Activated CD4-positive, alpha-beta T cell treated with anti-CD3 and anti-CD28 coated beads for 1 hour (primary cell): ENCODE measurements at places on chromosomes 5 and 9.

- no peak for DNase-seq
These were observed 638.1 kb downstream of the ACTL7B start for GRCh38 chr9:108217431-108218349.

DNA sequence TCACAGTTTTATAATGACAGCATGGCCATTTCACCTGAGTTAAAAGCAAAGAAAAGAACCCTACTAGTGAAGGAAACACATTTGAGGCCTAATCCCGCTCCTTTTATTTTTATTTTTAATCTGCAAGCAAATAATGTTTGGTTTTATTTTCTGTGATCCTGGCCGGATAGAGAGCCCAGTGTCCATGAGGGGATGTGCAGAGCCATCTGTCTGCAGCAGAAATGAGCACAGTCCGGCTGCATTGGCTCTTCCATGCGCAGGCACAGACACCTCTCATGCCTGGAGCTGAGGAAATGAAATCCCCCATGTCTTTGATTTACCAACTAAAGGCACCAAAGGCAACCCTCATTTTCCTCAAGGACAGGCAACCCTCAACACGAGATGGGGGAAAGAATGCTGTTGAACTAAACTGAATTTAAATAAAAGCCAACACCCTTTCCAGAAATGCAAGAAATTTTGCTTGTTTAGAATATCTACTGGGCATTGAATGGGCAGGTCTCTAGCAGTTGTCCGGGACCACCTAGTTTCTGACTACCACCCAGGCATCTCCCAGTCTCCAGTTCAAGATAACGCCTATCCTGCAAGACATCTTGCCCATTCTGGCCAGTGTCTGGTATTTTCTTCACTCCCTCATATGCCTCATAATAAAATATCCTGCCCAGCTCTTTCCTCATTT, 47.9 kb upstream of the SEMA6A start:
- DNase-seq: no peak

DNA sequence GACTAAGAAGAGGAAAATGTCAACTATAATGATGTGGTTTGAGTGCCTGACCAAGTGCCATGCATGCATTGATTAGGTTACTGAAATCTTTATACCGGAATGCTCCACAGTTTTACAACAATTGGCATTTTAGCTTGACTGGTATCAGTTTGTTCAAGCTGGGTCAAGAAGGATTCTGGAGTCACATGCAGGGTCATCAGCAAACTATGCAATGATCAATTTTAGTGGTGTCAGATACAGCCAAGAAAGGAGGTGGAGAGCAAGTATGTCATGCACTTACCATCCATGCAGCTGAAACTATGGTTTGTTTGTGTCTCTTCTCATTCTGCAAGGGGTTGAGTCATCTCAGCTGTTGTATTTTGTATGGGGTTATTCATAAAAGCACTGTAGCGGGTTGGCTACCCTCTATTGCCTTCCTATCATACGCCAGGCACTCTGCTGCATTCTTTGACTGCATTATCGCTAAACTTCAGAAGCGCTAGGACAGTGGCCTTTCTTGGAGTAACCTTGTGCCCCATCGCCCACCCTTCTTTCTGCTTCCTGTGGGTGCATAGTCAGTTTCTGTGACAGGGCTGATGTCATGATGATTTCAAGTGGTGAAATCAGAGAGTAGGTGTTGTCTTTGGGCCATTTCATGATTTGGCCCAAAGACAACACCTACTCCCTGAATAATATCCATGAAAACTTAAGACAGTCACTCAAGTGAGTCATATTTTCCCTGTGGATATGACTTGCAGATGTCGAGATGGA, 145.4 kb downstream of the MTX3 start:
- DNase-seq: no peak

GRCh38 chr5:139761501-139761900, 34.1 kb upstream of the PSD2 start:
- no peak for DNase-seq

DNA sequence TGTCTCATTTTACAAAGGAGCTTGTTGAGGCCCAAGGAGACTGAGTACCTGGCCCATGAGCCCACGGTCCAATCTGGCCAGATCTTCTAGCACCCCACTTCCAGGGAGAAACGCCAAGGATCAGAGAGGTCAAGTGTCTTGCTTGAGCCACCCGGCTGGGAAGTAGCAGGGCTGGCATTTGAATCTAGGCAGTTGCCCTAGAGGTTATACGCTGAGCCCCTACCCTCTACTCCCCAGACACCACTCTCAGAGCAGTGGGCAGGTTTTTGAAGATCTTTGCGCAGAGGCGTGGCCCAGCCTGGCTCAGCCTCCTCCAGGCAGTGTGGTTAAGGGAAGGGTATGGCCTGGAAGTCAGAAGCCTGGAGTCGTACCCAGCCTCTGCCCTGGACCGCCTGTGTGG, 5.8 kb upstream of the NUP214 start:
- DNase-seq: no peak

DNA sequence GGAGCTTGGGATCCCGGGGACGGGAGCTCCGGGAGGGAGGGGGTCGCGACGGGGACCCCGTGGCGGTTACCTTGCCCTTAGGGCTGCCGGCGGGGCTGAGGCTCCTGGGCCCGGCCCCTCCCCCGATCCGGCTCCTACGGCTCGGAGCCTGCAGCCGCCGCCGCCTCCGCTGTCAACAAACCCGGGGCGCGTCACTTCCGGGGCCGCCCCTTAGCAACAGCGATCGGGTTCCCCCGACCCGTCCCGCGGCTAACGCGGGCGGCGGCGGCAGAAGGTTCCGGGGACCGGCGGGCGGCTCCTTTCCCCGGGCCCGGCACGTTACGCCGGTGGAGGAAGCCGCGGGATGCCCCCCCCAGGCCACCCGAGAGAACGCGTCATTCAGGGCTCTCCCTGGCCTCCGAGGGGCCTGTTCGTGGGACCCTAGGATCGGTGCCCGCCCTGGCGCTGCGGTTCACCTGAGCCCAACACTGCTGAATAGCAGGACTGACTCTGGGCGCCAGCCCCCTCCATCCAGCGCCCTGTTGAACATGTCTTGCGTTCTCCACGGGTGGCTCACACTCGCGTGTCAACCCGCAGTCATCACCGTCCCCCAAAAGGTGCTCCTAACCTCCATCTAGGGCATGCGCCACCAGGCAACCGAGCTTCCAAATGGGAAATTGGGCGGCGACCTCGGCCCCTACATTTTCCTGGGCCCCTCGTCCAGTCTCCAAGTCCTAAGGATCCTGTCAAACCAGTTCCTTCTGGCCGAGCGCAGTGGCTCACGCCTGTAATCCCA, at the start of gene ZER1:
TSS of gene ZER1 (minus strand) at position 183 of the 775 bp plus-strand sequence. CDS start 16,362 bp downstream, outside the sequence.
- peak; percentile 91 for DNase-seq

GRCh38 chr5:90294604-90295003, 115.0 kb downstream of the CETN3 start:
- DNase-seq: no peak

DNA sequence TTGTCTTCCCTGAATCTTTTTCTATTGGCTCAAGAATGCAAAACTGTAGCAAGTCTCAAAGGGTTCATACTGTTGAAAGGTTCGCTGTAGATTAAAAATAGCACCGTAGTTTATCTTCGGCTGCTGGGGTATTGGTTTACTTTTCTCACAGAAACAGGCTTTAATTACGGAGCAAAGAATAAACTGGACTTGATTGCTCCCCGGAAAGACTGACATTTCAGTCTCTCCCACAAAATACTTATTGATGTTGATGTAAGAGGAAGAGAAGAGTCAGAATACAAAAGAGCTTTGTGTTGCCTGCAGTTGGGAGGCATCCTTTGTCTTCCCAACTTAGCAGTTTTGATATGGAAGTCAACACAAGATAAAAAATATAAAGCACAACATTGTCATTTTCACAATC, 183.9 kb upstream of the DMAC1 start:
- DNase-seq: no peak

DNA sequence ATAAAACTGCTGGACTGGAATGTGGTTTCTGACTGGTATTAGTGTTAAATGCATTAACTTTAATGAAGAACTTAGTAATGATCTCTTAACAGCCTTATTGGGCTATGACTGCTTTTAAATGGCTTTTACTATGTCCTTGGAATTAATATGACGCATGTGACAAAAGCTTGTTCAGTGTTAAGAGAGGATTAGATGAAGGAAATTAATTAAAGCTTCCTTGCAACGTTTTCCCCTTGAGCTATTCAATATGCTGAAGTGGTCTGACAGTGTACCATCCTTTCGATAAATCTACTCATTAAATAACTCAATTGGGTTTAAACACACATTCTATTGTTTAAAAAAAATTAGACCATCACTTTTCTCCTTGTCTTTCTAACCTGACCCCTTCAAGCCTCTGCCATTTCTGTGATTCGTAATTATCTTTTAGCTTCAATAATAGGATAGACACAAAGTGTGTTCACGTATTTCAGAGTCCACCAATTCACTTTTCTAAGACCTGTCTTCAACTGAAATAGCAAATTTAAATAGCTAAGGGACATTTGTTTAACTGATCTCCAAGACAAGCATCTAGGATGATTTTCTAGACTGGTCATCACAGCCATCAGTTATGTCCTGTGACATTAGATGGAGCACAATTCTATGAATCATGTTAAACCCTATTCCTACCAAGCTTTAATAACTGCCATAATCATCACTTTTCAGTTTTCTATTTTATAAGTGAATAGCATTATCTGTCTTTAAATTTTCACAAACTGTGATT, 1258.0 kb upstream of the CDH9 start:
- no peak for DNase-seq

DNA sequence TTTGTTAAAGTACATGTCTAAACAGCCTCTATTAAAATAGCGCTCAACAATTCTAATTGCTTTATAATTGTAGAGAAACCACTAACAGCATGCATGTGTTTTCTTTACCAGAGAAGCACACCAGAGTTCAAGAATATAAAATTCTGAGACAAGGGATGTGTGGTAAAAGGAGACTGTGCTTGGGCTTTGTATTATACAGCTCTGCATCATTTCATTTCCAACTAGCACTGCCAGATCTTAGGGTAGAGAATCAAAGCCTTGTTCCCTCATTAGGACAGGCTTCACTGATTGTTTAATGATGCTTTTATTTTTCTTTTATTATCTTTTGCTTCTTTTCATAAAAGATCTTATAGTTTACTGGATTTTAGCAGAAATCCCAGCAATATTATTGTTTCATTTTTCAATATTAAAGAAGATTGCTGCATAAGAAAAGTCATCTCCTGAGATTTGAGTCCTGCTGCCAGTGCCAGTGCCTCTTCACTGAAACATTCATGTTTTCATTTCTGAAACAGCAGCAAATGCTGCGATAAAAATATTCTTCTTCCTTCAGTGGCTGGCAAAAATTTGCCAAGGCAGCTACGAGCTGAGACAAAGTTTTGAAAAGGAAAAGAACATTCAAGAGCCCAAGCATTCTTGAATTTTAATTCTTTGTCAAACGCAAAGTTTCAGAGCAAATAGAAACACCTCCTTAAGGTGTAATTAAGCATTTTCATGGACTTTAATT, 491.0 kb upstream of the PIK3R1 start:
- DNase-seq: no peak

DNA sequence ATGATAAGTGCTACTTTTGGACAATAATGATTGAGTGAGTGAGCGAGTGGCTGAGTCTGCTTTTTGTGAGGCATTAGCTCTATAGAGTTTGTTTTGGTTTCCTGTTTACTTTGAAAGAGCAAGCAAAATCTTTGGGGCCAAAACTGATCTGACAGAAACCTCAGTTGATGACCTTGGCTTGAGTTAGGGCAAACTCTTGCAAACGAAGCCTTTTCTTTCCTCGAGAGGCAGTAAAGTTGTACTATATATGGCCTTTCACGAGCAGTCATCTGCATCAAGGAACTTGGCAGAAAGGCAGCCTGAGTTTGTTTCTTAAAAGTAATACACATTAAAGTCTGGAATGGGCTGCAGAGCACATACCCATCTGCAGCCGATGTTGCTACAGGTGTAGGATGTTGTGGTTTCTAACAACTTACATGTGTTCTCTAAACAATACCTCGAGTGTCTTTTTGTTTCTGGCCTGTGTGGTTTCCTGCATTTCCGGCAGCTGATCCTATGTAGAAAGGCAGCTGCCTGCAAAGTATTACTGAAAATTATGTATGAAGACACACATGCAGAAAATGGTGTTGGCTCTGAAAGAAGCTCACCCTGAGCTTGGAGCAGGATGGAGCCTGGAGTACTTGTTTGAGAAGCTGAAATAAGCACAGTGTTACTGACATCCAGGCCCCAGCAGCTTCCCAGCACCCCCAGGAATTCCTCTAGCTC, 60.8 kb downstream of the FOXD1 start:
- no peak for DNase-seq

DNA sequence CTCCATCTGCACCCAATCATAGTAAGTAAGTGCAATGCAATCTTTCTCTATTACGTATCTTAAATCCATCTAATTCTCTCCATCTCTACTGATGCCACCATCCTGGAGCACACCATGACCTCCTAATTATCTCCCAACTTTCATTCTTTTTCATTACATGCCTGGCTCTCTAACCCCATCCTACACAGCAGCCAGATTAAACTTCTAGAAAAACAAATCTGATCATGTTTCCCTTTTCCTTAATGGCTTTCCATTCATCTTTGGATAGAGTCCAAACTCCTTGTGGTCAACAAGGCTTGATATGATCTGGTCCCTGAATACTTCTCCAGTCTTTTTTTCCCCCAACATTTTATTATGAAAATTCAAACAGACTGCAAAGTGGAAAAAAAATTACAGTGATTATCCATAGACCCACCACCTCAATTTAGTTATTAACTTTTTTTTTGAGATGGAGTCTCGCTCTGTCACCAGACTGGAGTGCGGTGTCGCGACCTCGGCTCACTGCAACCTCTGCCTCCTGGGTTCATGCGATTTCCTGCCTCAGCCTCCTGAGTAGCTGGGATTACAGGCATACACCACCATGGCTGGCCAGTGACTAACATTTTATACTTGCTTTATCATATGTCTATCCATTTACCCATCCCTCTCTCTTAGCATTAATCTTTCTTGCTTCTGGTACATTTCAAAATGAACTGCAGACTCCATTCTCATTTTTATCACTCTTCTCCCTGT, 5.2 kb downstream of the PPP2R2B start:
- DNase-seq: no peak

DNA sequence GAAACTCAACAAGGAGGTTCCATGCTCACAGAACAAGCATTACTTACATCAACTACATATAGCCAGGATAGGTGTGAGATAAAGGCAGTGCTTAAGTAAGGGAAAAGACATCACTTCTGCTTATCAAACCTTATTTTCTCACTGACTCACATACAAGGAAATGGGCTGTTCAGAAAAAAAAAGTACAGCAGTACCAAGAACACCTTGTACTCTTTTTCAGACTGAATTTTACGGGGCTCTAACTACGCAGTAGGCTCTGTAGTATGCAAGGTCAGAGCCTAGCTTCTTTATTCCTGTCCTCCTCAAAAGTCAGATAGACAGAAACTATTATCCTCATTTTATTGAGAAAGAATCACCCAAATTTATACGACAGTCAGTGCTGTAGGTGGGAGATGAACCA, 5.8 kb downstream of the PSMB7 start:
- DNase-seq: no peak

GRCh38 chr5:83711982-83712601, 8.6 kb downstream of the HAPLN1 start:
- DNase-seq: no peak
